ENCODE measurements at places on chromosomes 2 and 18. TPM values are rescaled to one million over a fixed set of nuclear protein-coding genes. Genes with fewer than 3 reads are reported as not detected.

Gene BMP10
- polyA plus RNA-seq: 0.45 TPM

Gene RBKS
- 9.4 TPM for polyA plus RNA-seq

Gene HOXD13
- not detected for polyA plus RNA-seq

Gene GPR35
- 0.60 TPM for polyA plus RNA-seq

Gene ANO7
- 2.5 TPM for polyA plus RNA-seq

Gene TXNDC9
- polyA plus RNA-seq: 8.5 TPM

Gene SH3RF3
- polyA plus RNA-seq: 5.4 TPM

Gene TANK
- 14.2 TPM for polyA plus RNA-seq

Gene NEURL3
- polyA plus RNA-seq: 12.5 TPM

Gene ERBB4
- 0.07 TPM for polyA plus RNA-seq

Gene RAB6C
- polyA plus RNA-seq: 0.06 TPM

Gene OXER1
- 0.55 TPM for polyA plus RNA-seq

Gene TMEM37
- 9.2 TPM for polyA plus RNA-seq

Gene AKAIN1
- polyA plus RNA-seq: not detected

Gene SCYGR4
- polyA plus RNA-seq: not detected

Gene CYP26B1
- 17.4 TPM for polyA plus RNA-seq

Gene CD8B2
- not detected for polyA plus RNA-seq

Gene CPS1
- 2.7 TPM for polyA plus RNA-seq

Gene MC2R
- polyA plus RNA-seq: not detected

Gene PRADC1
- polyA plus RNA-seq: 27.0 TPM

Gene RMND5A
- 6.2 TPM for polyA plus RNA-seq

Gene FLACC1
- polyA plus RNA-seq: 0.74 TPM

Gene KLHL14
- 0.79 TPM for polyA plus RNA-seq

Gene SCG2
- polyA plus RNA-seq: not detected

Gene ARHGAP15
- 8.7 TPM for polyA plus RNA-seq

Gene AOX1
- polyA plus RNA-seq: 90.9 TPM

Gene KRTCAP3
- 6.1 TPM for polyA plus RNA-seq

Gene CCBE1
- 1.0 TPM for polyA plus RNA-seq

Gene HMSD
- polyA plus RNA-seq: 0.22 TPM

Gene METAP1D
- 6.7 TPM for polyA plus RNA-seq

Gene KCNS3
- 1.9 TPM for polyA plus RNA-seq

Gene ASB3
- 3.4 TPM for polyA plus RNA-seq

Gene LYG2
- not detected for polyA plus RNA-seq

Gene CD207
- 0.67 TPM for polyA plus RNA-seq

Gene TNFAIP6
- 0.38 TPM for polyA plus RNA-seq

Gene RAB27B
- 1.2 TPM for polyA plus RNA-seq

Gene CTAGE1
- not detected for polyA plus RNA-seq

Gene DLGAP1
- 0.09 TPM for polyA plus RNA-seq

Gene RAPGEF4
- polyA plus RNA-seq: 8.1 TPM

Gene C2orf81
- 1.5 TPM for polyA plus RNA-seq

Gene STAT1
- polyA plus RNA-seq: 43.8 TPM

Gene CIAO1
- polyA plus RNA-seq: 34.1 TPM

Gene ACTG2
- polyA plus RNA-seq: 20.4 TPM

Gene OTOS
- not detected for polyA plus RNA-seq

Gene ATG16L1
- polyA plus RNA-seq: 10.6 TPM

Gene BCL2
- polyA plus RNA-seq: 16.2 TPM

Gene NEDD4L
- polyA plus RNA-seq: 23.7 TPM

Gene TEKT4
- not detected for polyA plus RNA-seq

Gene SATB2
- polyA plus RNA-seq: 1.6 TPM

Gene GPAT2
- polyA plus RNA-seq: 1.6 TPM

Gene HRH4
- 0.11 TPM for polyA plus RNA-seq

Gene FAM124B
- polyA plus RNA-seq: 2.0 TPM

Gene RND3
- 4.2 TPM for polyA plus RNA-seq

Gene GNLY
- polyA plus RNA-seq: 4.7 TPM

Gene TMSB10
- polyA plus RNA-seq: 430 TPM

Gene PLB1
- polyA plus RNA-seq: 0.61 TPM
